ENCODE measurements at places on chromosomes 12 and 14. TPM values are rescaled to one million over a fixed set of nuclear protein-coding genes. Genes with fewer than 3 reads are reported as not detected.

CPNE6 gene
- not detected for total RNA-seq

SMCO2 gene
- not detected for total RNA-seq

SPRING1 gene
- total RNA-seq = 27.4 TPM

POTEM gene
- not detected for total RNA-seq

GRCh38 chr12:15547691-15548090 lies 225.4 kb downstream of the PTPRO start:
- DNase-seq = no peak

DNA sequence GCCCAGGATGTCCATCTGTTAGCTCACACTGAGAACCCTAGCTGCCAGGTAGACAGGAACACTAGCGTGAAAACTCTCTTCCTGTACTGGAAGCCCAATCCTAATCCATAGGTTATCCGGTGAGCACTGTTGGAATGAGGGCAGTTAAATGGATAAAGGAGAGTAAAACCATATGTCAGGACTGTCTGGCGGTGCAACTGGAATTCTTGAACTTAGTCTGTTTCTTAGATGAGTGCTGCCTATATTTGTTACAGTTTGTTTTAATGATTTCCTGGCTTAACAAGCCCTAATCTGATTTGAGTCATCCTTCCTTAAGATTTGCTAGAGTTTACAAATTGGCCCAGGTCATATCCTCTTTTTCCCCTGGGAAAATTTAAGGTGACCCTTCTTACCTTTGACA lies 104.7 kb downstream of the ANO4 start:
- no peak for DNase-seq

DNA sequence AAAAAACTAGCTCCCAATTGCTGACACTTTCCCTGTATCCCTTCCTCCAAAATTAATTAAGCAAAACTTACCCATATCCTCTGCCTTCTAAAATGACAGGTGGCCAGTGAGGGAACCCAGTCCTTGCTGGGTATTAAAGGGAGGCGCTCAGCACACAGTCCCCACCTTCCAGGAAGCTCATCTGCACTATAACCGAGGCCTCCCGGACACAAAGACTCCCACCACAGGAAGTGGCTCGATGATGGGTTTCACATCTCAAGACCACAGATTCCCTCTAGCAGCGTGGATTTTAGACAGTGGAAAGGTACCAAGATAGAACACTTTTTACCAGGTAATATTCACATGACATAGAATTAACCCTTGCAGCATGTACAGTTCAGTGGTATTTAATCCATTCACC lies 126.8 kb upstream of the NCOR2 start:
- DNase-seq = no peak

DNA sequence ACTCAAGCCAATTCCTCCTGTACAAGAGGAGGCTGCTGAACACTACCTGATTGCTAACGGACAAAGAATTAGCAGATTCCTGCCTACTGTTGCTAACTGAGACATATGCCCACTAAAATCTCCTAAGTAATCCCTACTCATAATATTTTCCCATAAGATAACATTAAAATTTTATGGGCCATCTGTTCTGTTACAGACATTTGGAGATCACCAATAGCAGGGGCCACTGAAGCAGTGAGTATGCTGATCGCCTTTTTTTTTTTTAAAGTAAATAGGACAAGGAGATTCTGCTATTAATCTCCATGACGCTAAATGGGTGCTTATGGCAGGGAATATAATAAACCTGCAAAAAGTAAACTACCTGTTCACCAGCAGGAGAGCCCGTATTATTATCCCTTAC lies 292.9 kb downstream of the MED13L start:
- DNase-seq = peak; percentile 60

DNA sequence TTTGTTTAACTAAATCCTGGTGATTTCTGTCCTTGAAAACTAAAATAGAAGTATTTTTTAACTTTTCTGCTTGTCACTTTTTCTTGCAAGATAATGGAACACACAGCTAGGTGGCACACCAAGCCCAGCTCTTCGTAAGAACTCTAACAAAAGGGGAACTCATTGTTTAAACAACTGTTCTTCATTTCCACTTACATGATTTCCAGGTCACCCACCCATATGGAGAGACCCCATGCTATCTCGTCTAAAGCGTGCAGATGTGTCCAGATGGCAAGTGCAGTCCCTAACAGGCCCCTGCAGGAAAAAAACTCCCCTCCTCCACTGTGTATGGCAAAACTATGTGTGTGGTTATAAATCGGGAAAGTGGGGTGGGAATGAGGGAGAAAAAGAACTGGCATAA lies 43.3 kb upstream of the NT5DC3 start:
- DNase-seq = peak; percentile 64

DNA sequence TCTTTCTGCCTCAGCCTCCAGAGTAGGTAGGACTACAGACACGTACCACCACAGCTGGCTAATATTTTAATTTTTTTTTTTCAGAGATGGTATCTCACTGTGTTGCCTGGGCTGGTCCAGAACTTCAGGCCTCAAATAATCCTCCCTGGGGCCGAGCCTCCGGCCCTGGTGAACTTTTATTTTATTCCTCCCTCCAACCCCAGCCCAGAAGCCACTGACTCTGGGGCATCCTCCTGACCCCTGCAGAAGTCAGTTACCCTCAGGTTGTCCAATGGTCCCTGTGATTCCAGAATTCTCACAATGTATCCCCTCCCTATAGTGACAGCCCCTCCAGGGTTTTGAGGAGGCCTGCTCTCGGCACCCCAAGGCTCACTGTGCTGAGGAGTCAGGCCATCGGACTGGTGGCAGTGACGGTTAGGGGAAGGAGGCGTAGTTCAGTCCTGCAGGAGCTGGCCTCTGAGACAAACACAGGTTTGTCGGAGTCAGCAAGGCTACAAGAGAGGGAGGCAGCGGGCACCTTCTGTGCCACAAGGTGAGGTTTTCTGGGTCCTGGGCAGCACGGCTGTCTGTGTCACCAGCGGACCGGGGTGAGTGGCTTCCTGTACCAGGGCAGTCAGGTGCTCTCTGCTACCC lies 19.4 kb upstream of the FIGNL2 start:
- no peak for DNase-seq

DNA sequence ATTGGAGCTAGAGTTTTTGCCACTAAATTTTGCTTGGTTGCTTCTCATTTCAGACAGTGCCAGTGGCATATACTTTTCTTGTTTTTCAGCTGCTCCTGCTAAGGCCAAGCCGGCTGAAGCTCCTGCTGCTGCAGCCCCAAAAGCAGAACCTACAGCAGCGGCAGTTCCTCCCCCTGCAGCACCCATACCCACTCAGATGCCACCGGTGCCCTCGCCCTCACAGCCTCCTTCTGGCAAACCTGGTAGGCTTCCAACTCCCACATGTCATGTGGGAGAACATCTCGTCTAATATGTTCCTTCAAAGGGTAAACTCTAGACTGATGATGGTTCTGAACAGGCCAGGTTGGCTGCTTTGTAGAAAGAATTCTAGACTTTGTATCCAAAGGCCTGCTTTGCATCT lies 11.0 kb downstream of the DLST start:
- no peak for DNase-seq

GRCh38 chr14:53824061-53824460 lies 132.6 kb downstream of the BMP4 start:
- DNase-seq = no peak

DNA sequence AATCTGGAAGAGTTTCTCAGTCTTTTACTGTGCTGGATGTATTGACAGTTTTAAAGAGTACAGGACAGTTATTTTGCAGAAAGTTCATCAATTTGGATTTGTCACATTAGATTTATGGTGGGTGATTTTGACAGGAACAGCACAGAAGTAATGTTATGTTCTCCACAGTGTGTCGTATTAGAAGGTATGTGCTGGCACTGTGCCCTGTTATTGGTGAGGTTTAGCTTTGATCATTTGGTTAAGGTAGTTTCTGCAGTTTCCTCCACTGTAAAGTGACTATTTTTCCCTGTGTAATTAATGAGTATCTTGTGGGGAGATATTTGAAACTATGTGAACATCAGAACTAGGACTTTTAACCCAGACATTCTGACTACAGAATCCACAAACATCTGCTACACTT lies 308.5 kb upstream of the TBX3 start:
- no peak for DNase-seq

DNA sequence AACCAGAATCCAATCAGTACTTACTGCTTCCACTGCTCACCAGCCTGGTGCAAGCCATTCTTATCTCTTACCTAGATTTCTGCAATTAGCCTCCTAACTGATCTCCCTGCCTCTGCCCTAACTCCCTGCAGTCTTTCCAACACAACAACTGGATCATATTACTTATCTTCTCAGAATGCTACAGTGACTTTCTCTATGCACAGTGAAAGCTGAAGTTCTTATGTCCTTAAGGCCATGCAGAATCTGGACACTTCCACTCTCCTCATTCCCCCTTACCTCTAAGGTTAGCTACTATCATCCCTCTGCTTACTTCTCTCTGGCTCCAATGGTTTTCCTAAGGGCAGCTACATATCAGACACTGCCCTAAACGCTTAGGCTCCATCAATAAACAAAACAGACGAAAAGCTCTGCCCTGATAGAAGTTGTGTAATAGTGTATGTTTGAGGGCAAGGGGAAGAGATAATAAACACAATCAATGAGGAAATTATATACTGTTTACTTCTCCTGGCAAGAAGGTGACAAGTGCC lies 4.0 kb downstream of the KTN1 start:
- DNase-seq = peak; percentile 52

GRCh38 chr12:56721721-56722120 lies 3.4 kb downstream of the NACA start:
- DNase-seq = no peak

GRCh38 chr14:73238424-73238852 lies 1.1 kb downstream of the PAPLN start:
- DNase-seq = peak; percentile 67

DNA sequence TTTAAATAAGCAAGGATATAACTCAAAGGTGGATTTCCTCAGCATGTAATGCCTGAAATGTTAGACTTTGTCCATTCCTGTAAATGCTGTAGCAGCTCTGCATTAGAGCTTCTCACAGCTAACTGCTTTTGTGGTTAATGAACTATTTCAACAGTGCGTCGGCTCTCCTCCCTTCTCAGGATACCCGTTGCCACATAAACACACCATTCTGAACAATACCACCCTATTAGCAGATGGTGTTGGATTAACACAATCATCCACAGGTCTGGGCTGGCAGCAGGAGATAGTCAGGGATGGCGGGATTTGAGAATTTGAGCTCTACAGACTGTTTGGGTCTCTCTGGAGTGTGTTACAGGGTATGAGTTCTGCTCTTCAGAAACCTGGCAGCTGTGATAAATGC lies 33.5 kb upstream of the C12orf42 start:
- no peak for DNase-seq

GRCh38 chr12:132393245-132393795 lies 63.9 kb upstream of the GALNT9 start:
- DNase-seq = no peak

DNA sequence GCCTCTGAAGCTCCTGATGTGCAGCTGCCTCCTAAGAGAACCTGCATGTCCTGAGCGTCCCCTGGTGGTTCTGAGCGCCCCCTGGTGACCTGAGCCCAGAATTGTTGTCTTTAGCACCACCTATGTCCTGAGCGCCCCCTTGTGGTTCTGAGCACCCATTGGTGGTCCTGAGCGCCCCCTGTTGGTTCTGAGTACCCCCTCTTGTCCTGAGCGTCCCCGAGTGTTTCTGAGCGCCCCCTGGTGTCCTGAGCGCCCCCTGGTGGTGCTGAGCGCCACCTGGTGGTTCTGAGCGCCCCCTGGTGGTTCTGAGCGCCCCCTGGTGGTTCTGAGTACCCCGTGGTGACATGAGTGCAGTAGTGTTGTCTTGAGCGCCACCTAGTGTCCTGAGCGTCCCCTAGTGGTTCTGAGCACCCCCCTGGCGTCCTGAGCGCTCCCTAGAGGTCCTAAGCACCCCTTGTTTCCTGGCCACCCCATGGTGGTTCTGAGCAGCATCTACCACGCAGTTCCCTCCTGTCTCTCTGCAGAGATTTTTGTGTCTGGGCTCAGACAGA lies 782.5 kb downstream of the TMEM121 start:
- no peak for DNase-seq

- DNase-seq = peak; percentile 33
Measured at GRCh38 chr14:31241450-31242114, 34.0 kb upstream of the HECTD1 start.

- no peak for DNase-seq
Measured at GRCh38 chr12:62784576-62784975, 150.4 kb downstream of the PPM1H start.

DNA sequence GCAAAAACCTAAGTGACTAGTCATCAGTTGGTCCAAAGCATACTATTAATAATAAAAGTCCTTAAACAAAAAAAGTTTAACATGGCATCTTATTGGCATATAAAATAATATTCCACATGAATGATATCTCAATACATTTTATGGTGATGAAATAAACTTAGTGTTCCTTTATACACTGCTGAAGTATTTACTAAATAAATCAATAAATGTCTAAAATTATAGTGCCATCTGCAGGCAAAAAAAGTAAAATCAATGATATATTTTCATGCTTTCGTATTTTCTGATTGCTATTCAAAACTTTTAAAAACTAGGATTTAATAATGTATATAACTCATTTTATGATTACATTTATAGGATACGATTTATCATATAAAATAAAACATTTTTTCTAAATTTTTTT lies 30.5 kb downstream of the PUS7L start:
- no peak for DNase-seq

- no peak for DNase-seq
Measured at GRCh38 chr12:93363841-93364297, 13.9 kb upstream of the NUDT4 start.

- peak; percentile 96 for DNase-seq
Measured at GRCh38 chr12:124509676-124510300, 57.6 kb downstream of the NCOR2 start.

DNA sequence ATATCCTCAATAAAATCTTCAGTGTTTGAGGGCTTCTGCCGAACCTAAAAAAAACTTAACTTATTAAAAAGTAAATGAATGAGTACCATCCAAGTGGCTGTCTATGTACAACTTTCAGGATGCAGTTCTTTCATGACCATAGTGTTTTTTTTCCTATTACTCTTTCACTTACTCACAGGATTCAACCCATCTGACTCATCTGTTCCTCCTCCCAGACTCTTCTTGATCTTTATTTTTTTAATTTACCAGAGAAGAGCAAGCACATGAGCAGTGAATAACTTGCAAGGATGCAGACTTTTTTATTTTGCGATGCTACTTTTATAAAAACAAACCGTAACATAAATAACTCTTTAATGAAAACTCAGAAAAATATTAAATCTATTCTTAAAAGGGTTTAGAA lies 24.5 kb downstream of the RECQL start:
- peak; percentile 13 for DNase-seq

DNA sequence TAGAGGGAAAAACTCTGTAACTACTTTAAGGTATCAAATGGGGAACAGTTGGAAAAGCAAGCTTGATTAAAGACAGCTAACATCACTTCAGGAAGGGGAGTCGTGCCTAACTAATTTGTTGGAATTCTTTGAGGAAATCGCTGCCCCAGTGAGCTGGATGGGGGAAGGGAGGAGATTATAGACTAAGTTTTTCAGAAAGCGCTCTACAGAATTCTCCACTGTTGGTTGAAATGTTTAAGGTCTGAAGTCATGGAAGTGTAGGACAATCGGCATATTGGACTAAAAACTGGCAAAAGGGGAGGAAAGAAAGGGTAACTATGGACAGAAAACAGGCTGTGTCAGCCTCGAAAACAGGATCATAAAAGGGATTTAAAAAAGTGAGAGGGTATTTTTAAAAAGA lies 229.9 kb upstream of the HMGA2 start:
- peak; percentile 22 for DNase-seq

- no peak for DNase-seq
Measured at GRCh38 chr12:18718462-18718861, 19.4 kb downstream of the PLCZ1 start.

- DNase-seq = peak; percentile 83
Measured at GRCh38 chr14:90419200-90419599, 22.4 kb downstream of the CALM1 start.

GRCh38 chr14:44372807-44373489 lies 134.1 kb downstream of the FSCB start:
- no peak for DNase-seq

Measured in fibroblast of villous mesenchyme (primary cell).